ENCODE measurements at places on chromosomes 11 and 22.
A peak's percentile ranks its signal among the peaks of the same experiment; 100 is the strongest.

DNA sequence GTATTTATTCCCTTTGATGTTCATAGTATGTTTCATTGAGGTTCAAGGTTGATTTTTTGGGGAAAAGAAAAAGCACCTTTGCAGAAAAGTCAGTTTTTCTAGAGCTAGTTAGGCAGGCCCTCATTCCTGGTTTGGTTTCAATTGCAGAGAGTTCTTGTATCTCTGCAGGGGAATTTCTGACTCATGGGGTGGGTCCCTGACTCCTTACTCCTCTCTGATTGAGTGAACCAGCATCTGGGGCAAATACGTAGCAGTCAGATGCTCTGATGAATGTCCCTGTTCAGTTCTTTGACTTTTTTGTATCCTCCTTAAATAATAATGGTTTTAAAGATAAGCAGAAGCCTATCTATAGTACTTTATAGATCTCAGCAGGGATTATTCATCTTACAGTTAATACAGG is 7.7 kb upstream of the NCR3LG1 start:
- ATAC-seq, result peak; percentile 90

GRCh38 chr11:69111624-69112542 is 43.9 kb upstream of the SMIM38 start:
- no peak for ATAC-seq

- peak; percentile 34 for ATAC-seq
Measured at GRCh38 chr11:122681735-122682134, 26.2 kb downstream of the UBASH3B start.

- no peak for ATAC-seq
Measured at GRCh38 chr22:50080077-50080465, 5.2 kb downstream of the MLC1 start.

DNA sequence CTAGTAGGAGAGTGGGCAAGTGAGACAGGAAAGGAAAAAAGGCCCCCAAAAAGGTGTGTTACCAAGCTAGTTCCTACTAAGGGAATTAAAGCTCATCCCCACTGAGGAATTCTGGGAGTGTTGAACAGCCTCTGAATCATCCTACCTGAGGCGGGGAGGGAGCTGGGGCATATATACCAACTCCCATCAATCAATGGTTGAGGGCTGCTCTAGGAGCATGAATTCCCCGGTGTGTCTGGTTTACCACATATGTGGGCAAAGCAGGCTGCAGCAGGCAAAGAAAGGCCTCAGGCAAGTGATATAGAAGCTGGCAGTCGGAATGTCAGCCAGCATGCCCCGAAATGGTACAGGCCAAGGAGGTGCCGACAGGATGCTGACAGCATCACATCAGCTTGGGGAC is 23.6 kb upstream of the CDON start:
- ATAC-seq, result no peak

DNA sequence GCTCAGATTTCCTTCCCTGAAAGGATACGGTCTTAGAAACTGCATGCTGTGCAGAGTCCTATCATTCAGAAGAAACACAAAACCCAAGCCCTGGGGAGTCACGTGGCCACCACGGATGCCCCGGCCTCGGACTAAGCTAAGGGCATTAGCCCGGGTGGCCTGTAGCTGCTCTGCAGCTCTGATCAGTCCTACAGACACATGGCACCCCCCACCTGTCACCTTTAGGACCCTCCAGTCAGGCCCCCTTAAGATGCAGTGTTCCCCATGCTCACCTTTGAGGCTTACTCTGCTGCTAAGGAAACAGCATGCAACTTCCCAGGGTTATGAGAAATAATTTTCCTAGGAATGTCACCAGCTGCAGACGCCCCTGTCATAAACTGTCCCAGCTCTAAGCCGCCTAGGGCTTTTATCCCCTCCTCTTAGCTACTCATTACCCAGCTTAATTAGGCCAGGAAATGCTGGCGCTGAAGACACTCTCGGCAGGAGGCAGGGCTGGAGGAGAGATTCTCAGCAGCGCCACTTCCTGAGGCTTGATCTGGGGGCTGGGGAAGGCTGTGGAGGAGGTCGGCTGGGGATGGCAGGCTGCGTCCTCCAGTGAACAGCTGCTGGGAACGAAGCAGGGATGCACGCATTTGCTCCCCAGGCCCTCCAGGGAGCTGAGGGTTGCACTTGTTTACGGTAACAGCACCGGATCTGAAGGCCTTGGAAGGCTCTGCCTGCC is 47.2 kb upstream of the ADA2 start:
- ATAC-seq, result peak; percentile 37

DNA sequence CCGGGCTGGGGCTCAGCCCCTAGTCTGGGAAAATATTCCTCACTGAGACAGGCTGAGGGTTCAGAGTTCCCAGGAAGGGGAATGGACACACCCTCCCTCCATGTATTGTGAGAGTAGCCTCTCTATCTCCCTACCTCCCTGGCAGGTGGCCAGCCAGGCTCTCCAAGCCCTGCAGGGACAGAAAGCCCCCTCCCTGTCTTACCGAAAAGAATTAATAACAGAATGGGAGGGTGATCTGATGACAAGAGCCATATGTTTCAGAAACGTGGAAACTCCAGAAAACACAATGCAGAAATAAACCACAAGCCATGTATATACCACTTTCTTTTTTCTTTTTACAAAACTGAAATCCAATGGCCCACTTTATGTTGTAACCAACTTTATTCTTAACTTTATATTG is 140.0 kb downstream of the CHST1 start:
- ATAC-seq, result no peak

DNA sequence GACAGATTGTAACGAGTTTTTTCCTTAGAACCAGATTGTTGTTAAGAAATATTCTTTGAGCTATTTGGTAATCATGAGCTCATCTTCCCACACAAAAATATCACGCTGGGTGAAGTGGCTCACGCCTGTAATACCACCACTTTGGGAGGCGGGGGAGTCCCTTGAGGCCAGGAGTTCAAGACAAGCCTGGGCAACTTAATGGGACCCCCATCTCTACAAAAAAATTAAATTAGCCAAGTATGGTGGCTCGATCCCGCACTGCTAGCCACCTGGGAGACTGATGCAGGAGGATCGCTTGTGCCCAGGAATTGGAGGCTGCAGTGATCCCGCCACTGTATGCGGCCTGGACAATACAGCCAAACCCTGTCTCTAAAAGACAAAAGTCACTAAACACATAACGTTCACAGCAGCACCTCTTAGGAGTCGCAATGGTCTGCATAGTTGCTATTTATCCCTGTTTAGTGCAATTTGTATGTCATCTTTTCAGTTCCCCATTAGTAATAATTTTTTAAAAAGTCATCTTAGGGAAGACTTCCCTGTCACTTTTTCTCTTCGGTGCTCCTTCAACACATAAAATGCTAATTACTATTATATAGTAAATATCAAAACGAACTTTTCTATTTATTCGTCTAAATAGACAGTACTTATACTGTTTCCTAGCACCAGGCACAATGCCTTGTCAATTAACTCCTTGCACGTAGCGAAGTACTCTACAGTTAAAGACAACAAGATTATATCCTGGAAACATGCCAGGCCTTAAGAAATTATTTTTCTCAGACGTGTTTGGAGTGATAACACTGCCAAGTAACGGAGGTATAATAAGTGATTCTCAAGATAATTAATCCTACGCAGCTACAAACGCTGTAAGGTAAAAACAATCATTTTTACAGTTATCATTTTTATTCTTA is 1.1 kb downstream of the ST13 start:
- no peak for ATAC-seq

- no peak for ATAC-seq
Measured at GRCh38 chr11:897253-898142, 13.1 kb downstream of the CHID1 start.

GRCh38 chr11:56331861-56332491 is 13.9 kb upstream of the OR8K1 start:
- ATAC-seq, result no peak

- ATAC-seq, result no peak
Measured at GRCh38 chr11:12546122-12546521, 128.1 kb upstream of the TEAD1 start.

DNA sequence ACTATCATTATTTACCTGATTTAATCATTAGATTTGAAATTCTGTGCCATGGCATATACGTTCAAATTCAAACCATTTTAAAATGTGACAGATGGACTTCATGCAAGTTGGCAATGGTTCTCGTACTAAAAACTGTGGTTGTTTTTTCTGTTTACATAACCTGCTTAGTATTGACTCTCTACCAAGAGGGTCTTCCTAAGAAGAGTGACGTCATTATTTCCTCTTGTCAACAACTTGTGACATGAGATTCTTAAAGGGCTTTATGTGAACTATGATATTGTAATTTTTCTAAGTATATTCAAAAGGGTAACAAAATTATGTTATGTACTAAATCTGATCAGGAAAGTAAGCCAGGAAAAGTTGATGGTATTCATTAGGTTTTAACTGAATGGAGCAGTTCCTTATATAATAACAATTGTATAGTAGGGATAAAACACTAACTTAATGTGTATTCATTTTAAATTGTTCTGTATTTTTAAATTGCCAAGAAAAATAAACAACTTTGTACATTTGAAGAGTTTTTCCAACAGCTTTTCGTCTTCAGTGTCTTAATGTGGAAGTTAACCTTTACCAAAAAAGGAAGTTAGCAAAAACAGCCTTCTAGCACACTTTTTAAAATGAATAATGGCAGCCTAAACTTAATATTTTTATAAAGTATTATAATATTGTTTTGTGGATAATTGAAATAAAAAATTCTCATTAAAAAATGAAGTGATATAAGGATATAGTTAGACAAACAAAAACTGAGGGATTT is 87.0 kb downstream of the GRK3 start:
- no peak for ATAC-seq

DNA sequence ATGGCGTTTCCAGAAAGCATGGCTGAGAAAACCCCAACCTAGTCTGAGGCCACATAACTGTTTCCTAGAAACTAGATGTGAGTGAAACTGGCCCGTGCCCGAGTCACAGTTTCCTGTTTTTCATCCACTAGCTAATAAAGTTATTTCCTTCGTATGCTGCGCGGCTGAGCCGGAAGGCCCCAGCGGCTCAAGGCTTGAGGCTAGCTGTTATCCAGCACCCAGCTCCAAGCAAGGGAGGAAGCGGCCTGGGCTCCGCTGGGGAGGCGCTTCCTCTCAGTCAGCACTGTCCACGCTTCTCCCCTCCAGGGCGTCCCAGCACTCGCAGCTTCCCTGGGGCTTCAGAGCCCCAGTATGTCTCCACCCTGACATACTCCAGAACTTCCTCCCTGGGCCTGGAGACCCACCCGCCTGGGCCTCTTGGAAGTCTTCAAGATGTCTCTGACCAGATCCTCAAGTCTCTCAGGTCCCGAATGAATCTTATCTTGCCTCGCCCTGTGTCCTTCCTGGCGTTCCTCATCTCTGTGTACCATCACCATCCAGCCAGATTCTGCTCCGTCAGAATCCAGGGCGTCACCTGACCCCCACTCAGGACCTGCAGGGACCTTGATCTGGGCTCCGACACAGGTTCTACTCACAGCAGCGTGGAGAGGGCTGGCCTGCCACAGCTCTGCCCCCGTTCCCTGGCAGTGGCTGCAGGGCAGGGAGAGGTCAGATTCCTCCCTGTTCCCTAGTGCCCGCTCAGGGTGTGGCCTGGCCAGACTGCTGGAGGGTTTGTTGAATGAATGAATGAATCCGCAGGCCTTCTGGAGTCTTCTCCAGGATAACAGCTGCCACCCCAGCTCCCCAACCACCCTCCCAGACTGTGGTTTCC is 81.9 kb downstream of the LRRC32 start:
- ATAC-seq, result peak; percentile 91

DNA sequence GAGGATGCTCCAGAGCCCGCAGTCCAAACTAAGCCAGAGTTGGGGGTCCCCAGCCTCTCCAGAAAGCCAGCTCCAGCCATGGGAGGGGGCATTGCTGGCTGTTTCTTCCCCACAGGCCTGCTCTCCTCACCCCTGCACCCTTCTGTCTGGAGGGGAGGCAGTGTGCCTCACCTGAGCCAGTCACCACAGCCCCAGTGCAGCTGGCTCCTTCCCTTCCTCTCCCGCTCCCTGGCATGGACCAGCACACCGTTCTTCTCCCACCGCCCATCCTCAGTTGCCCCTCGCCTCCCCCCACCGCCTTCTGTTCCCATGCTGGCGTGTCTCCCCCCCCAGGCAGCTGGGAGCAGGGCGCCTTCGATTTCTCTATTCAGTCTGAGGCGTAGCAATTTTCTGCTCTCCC is 110.5 kb upstream of the THY1 start:
- ATAC-seq, result no peak

- ATAC-seq, result no peak
Measured at GRCh38 chr11:7673724-7674434, 579 bp upstream of the CYB5R2 start.

DNA sequence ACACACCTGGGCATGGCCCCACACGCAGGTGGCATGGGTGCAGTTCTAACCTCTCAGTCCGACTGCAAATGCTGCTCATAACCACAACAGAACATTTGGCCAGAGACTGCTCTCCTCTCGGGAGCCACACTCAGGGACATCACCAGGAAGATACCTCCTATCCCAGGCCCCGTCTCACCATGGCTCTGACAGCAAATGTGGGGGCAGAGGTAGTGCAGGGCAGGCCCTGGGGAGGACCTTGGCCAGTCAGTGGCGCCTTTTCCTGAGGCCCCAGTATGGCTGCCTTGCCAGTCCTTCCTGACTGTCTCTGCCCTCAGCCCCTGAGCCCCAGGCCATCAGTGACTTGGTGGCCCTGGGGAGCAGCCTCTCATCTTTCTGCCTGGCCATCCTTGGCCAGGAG is 2.8 kb downstream of the KRTAP5-6 start:
- no peak for ATAC-seq

GRCh38 chr22:49972163-49973017 is 11.8 kb downstream of the PIM3 start:
- ATAC-seq, result no peak

DNA sequence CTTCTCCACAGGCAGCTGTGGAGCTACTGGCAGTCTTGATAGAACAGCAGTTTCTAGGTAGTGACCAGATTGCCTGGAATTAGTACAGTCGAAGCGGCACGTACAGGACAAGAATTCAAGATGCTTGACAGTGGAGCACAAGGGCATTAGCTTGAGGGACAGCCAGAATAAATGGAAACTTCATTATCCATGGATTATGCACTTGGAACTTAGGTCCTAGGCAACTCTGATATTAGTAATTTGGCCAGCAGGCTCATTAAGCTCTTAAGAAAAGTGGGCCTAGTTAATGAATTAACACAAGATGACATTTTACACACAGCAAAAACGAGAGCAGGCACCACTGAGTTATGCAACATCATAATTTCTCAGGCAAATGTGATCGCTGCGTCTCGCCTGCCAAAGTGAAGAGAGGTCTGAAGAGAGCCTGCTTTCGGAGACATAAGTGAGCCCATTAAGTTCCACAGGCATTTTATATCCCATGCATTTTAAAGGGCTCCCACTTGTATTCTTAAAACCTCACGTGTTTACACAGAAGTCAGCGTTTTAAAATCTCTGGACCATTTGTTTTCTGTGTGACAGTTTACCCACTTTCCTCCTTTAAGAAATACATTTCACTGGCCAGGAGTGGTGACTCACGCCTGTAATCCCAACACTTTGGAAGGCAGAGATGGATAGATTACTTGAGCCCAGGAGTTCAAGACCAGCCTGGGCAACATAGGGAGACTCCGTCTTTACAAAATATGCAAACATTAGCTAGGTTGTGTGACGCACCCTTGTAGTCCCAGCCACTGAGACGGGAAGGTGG is 66.2 kb downstream of the COMMD9 start:
- ATAC-seq, result no peak
